ENCODE measurements at places on chromosomes 3 and 15.

GRCh38 chr15:60795889-60796288, 316.9 kb upstream of the ICE2 start:
- no peak for DNase-seq

DNA sequence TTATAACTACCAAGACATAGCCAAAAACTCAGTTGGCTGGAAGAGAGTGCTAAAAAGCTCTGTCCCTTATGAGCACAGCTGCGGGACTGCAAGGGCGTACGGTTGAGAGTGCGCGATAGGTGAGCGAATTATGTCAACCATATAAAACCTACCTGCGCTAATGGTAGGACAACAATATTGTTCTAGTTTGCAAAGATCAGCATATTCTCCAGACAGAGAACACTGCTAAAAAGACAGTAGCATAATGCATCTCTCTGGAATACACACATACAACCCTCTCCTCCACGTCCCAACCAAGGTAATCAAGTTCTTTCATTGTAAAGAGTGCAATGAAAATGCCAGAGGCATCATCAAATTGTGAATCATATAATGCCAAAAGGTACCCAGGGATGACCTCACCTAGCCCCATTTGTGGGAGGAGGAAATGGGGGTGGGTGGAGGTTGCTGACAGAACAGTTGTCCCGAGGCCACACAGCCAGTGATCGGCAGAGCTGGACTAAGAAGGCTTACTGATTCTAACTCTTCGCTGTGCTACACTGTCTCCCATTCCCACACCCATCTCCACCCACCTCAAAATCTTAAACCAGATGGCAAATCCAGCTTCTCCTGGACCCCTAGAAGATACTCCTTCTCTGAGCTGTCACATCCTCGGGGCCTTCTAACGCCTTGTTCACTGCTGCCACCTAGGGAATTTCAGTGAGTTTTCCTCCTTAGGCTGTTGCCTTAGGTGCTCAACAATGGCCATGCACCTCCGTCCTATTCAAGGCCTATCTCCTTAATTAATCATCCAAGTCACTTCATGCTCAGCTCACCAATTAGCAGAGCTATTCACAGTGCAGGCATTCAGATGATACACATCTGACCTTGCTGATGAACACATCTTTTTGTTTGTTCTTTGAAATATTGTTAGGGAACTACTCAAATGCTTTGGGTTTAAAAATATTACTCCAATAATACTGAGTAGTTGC, 60.7 kb downstream of the RPL22L1 start:
- DNase-seq = peak; percentile 71

DNA sequence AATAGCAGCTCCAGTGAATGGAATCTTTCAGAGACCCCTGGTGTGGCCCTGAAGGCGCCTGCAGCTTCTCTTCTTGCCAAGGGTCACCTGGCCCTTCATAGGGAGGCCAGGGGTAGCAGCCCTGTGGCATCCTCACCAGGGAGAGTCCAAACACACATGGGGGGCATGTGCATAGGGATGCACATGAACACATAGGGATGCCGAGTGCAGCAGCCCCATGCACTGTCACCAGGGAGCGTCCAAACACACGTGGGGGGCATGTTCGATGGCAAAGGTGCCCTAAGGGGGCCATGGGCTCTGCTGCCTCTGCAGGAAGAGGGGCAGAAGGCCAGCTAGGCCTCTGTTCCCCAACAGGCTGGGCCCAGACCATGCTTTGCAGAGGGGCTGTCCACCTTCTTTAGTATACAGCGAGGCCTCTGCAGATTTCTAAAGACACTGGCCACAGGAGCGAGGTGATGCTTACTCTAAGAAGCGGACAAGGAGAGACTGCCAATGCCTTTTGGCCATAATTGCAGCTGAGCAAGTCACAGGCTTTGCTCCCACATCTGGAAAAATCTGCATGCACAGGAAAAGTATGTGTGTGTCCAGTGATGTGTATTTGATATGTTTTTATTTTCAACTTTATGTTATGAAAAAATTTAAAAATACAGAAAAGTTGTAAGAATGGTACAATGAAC, 21.0 kb downstream of the ANAPC13 start:
- DNase-seq = no peak

DNA sequence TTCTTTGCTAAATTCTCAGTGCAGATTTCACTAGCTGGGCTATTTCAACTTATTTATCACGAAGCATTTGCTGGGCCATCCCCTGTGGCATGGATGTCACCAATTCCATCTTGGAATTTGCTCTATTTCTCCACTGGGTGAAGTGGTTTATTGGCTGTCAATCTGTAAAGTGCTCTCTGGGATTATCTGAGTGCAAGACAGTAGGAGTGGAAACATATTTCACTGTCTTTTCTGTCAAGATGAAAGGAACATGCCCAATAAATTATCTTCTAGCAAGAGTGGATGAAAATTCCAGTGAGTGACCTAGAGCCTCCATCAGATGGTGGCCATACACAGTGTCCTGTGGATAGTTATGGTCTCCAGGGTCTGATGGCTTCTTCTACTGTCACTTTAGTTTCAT, 25.1 kb upstream of the CTDSPL start:
- DNase-seq = no peak

DNA sequence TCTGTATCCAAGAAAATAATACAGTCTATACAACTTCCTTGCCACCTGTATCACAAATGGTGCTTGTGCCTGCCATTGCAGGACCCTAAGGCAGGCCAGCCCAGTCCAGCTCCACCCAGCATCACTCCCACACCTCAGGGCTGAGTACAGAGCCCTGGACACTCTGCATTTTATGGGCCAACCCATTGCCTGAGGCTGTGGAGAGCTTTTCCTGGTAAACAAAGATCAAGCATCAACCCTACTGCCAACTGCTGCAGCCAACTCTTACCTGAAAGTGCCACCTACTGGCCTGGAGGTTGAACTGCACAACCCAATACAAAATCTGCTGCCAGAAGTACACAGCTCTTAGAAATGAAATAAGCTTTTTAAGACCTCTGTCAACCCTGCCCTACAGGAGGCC, 1082.2 kb downstream of the NAALADL2 start:
- DNase-seq = peak; percentile 22

DNA sequence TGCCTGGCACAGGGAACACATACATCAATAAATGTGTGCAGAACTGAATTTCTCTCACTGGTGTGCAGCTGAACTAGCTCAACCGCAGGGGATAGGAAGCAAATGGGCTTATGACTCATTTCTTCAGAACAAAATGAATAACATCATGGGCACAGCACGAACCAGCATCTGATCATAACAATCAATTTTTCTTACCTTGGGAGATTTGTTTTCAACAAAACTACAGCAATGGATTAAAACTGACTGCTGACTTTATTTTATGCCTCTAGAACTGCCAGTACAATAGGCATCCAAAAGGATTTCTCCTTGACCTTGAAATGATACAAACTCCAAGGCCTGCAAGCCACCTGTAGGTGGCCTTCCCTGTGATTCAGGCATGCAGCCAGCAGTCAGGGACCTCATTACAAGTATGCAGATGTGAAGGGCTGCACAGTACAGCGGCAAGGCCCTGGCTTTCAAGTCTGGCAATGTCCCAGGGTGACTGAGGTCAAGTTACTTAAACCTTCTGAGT, 26.1 kb downstream of the TAMM41 start:
- no peak for DNase-seq

DNA sequence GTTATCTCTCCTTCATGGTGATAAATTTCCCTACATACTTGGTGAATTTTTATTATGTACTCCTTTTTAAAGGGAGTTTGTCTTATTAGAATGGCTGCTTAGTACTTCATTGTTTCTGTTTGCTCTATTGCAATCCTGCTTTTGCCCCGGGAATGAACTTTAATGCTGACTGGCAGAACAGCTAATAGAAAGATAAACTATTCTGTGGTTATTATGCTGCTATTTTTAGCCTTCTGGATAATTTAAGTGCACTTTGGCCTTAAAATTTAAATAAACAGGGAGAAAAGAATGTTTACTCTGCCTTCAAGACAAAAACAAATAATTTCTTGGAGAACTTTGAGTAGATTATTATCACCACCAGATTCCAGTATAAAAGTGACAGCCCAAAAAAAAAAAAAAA, 413.8 kb upstream of the CCDC54 start:
- no peak for DNase-seq

DNA sequence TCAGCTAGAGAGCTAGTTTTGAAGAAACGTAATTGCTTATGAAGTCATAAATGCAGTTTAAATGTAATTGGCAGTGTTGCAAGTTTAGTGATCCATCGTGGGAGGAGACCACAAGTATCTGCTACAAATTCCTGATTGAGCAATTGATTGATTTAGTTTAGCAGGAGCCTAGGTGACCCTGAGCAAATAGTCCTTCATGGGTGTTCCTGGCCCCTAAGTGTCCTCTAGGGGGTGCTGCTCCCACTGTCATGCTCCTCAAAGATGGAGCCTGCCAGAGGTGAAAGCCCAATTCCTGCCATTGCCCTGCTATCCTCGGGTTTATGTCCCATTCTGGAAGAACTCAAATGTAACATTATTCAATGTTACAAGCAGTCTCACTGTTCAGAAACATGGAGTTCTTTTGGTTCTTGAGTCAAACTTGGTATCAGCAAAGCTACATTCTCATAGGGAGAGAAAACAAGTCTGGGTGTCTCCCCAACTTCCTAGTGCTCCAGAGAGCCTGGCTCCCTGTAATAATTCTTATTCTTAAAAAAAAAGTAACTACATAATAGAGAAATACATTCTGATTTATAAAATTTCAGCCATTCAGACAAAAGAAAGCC, 29.8 kb upstream of the SENP5 start:
- peak; percentile 65 for DNase-seq

DNA sequence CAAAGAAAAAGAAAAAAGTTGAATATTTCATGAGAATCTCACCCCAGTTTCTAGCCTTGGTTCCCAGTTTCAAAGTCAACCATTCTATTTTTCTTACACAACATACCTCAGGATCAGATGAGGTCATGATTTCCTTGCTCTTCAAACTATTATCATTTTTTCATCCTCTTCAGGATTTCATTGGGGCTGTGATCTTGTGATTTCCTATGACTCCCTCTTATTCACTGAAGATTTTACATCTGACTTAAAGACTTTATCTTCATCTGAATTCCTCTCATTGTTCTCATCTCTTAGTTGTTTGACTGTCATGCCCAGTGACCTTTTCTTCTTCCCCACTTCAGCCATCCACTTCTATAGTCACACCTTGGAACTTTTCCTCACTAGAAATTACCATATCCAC, 3.1 kb upstream of the C3orf33 start:
- no peak for DNase-seq

GRCh38 chr15:42456971-42457370, 34.0 kb downstream of the ZNF106 start:
- DNase-seq = no peak

GRCh38 chr3:70064194-70064779, 64.8 kb downstream of the SAMMSON start:
- no peak for DNase-seq

- no peak for DNase-seq
These were observed 64.4 kb downstream of the PHC3 start for GRCh38 chr3:170117134-170117533.

- no peak for DNase-seq
These were observed 42.3 kb upstream of the LHFPL4 start for GRCh38 chr3:9595877-9596276.

- peak; percentile 46 for DNase-seq
These were observed 63.8 kb upstream of the ACP3 start for GRCh38 chr3:132253262-132253878.

- no peak for DNase-seq
These were observed 118.7 kb downstream of the RPL22L1 start for GRCh38 chr3:170751083-170751898.

DNA sequence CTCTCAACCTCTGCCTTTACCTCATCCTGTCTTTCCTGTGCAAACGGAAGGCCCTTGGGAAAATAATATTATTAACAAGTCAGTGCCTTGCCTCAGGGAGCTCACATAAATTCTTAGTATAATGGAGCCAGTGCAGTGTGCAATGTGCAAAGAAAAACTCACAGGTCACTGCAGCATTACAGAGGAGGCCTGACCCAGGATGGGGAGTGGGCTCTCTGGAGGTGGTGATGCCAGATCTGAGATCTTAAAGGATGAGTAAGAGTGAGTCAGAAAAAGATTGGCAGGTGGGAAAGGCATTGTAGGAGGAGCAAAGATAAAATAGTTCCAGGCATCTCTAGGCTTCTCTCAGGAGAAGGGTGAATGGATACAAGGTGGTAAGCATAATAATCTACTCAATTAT, 185.6 kb upstream of the ADAMTS9 start:
- no peak for DNase-seq

- DNase-seq = no peak
These were observed 826.8 kb upstream of the NR2F2 start for GRCh38 chr15:95503640-95504225.

DNA sequence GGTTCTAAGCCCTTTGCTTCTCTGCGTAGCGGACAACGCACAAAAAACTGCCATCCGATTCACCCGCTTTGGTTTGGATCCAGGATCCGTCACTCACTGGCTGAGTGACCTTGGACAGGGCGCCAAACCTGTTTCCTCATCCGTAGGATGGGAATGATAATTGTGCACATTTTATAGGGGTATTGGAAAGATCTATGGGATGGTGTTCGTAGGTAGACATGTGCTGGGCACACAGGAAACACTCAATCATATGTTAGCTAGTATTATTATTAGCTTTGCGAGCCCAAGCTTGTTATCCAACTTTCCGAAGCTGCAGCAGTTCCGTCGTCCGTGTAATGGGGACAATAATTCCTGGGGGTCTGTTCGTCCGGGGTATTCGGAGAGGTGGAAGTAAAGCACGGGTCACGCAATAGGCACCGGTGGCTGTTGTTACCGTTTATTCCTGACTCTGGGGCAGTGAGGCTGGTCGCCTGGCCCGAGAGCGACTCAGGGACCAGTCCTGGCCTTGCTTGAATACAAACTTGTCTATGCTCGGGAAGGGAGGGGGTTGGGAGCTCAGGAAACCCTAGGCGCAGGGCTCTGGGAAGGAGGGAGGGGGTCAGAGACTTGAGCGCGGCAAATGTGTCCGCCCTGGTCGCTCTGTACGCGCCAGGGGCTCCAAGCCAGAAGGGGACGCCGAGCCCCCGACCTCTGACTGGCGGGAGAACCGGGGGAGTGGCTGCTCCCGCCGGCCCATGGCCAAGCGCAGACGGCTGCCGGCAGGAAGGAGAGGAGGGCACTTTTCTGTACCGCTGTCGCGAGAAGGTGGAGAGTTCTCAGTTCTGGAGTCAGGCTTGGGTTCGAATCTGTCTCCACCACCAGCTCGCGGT, 1.3 kb downstream of the SPSB4 start:
- no peak for DNase-seq

- DNase-seq = no peak
These were observed 127.7 kb downstream of the MTHFS start for GRCh38 chr15:79769069-79769481.

DNA sequence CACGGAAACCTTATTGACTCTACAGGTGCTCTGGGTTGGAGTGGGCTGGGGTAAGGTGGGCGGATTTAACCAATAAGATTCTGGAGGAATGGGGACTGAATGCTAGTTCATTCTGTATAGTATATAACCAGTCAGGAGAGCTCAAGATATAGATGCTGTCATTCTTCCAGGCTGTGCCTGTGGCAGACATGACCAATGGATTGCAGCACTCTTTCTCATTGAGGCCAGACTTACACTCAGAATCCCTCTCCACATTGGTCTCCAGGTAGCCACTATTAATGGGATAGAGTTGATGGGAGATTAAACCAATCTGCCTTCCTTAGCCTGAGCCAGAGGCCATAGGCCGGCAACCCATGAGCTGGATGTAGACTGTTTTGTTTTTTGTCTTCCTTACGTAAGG, 82.8 kb upstream of the MEF2A start:
- no peak for DNase-seq

- DNase-seq = no peak
These were observed 1.1 kb downstream of the RIOX2 start for GRCh38 chr3:97970956-97971620.

- peak; percentile 71 for DNase-seq
These were observed at the start of gene MRPL3 for GRCh38 chr3:131502530-131503319. TSS of gene MRPL3 (minus strand) at chr3:131502971. CDS start at chr3:131502821, 150 bp downstream.

GRCh38 chr3:151281671-151282324, 3.5 kb upstream of the P2RY14 start:
- no peak for DNase-seq
